Endothelial cell (in vitro differentiated cells): ENCODE measurements at places on chromosomes 16 and 17. TPM values are rescaled to one million over a fixed set of nuclear protein-coding genes. Genes with fewer than 3 reads are reported as not detected.

DNA sequence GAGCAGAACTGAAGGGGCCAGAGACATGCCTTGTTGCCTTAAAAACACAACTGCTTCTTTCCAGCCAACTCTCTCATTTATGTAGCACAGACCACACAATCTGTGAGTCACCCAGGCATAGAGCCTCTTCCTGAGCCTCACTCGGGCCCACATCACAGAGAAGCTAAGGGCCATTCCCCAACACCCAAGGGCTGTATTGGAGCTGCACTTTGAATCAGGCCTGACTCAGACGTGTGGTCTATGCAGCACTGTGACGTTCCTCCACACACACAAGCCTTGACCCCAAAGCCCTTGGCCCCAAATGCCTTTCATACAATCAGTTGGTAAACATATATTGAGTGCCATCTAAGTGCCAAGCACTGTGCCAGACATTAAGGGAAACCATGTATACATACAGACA, 308.9 kb upstream of the DYNLRB2 start:
- H3K27me3 ChIP-seq, result peaks cover 3% of the 10 kb centered on the region
- no peaks in the 10 kb centered on the region for H3K4me1 ChIP-seq
- DNase-seq, result no peak

Gene ODF4
- total RNA-seq, result not detected

Gene DRC7
- total RNA-seq, result 1.8 TPM

Gene ATAD5
- 6.3 TPM for total RNA-seq

GRCh38 chr17:35373984-35374765, 754 bp upstream of the SLFN11 start:
- no peak overlapping the region for H3K27ac ChIP-seq
- H3K36me3 ChIP-seq, result no peaks in the 10 kb centered on the region
- H3K4me1 ChIP-seq, result peaks cover 5% of the 10 kb centered on the region

DNA sequence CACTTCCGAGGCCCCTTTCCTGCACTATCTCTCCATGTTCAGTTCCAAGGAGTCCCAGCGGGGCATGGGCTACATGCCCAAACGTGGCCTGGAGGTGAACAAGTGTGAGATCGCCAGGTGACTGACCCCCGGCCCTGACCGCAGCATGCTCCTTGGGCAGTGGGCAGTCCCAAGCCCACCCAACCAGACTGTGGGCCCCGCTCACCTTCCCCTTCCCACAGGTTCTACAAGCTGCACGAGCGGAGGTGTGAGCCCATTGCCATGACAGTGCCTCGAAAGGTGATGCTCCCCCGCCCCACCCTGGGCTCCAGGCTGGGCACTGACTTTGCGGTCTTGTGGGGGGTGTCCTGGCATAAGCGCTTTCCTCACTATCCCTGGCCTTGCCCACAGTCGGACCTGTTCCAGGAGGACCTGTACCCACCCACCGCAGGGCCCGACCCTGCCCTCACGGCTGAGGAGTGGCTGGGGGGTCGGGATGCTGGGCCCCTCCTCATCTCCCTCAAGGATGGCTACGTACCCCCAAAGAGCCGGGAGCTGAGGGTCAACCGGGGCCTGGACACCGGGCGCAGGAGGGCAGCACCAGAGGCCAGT, 4.7 kb downstream of the CORO1A start:
- peak; percentile 2 for DNase-seq
- no peaks in the 10 kb centered on the region for H3K36me3 ChIP-seq
- H3K27me3 ChIP-seq, result peaks cover 5% of the 10 kb centered on the region

Gene IRX6
- 0.82 TPM for total RNA-seq

DNA sequence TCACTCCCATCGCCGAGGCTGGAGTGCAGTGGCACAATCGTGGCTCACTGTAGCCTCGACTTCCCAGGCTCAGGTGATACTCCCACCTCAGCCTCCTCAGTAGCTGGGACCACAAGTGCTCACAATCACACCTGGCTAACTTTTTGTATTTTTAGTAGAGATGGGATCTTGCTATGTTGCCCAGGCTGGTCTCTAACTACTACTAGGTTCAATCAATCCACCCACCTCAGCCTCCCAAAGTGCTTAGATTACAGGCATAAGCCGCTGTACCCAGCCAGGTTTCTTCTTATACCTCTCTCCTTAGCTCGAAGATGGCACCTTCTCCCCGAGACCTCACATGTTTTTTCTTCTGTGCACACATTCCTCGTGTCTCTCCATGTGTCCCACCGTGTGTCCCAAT, 3.0 kb downstream of the TSPAN10 start:
- no peak overlapping the region for H3K4me3 ChIP-seq
- peaks cover 10% of the 10 kb centered on the region for H3K4me1 ChIP-seq
- DNase-seq, result no peak
- peaks cover 9% of the 10 kb centered on the region for H3K36me3 ChIP-seq

Gene VMO1
- 2.9 TPM for total RNA-seq

GRCh38 chr17:12896180-12896785, 107.0 kb downstream of the ARHGAP44 start:
- H3K36me3 ChIP-seq, result peaks cover 10% of the 10 kb centered on the region
- H3K4me1 ChIP-seq, result no peaks in the 10 kb centered on the region
- no peak overlapping the region for H3K27ac ChIP-seq
- no peak overlapping the region for H3K4me3 ChIP-seq
- no peak for DNase-seq

Gene ABCA10
- total RNA-seq, result 0.90 TPM

GRCh38 chr17:76420356-76421043, 32.5 kb downstream of the UBE2O start:
- no peak overlapping the region for H3K27ac ChIP-seq
- H3K4me1 ChIP-seq, result peaks cover 43% of the 10 kb centered on the region
- H3K4me3 ChIP-seq, result peak overlapping the region; percentile 28
- peaks cover 7% of the 10 kb centered on the region for H3K27me3 ChIP-seq

Gene ABCC12
- 0.31 TPM for total RNA-seq

Gene SRL
- total RNA-seq, result 0.26 TPM

DNA sequence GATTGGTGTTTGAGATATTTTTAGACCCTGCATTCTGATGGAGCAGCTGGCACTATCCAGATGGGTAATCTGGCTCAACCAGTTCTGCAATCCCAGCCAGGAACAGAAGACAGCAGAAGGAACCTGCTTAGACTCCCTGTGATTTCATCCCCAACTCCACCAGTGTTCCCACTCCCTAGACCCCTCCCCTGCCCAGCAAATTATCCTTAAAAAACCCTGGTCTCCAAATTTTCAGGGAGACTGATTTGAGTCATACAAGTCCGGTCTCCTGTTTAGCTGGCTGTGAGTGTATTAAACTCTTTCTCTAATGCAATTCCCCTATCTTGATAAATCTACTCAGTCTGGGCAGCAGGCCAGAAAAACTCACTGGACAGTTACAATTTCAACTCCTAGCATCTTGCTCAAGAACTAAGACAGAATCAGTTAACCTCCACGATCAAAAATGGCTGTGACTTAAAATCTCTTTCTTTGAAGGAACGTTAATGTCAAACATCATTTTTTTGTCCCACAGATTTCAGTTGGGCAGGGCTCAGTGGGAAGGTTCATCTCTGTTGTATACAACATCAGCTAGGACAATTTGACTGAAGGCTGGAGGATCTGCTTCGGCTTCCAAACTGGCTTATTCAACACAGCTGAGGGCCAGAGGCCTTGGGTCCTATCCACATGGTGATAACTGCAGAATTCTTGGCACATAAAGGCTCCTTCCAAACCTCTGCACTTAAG, 4.9 kb upstream of the RBL2 start:
- H3K36me3 ChIP-seq, result peaks cover 5% of the 10 kb centered on the region
- no peak for DNase-seq
- H3K27me3 ChIP-seq, result peaks cover 8% of the 10 kb centered on the region
- no peak overlapping the region for H3K27ac ChIP-seq
- peaks cover 5% of the 10 kb centered on the region for H3K4me1 ChIP-seq
- H3K4me3 ChIP-seq, result no peak overlapping the region

DNA sequence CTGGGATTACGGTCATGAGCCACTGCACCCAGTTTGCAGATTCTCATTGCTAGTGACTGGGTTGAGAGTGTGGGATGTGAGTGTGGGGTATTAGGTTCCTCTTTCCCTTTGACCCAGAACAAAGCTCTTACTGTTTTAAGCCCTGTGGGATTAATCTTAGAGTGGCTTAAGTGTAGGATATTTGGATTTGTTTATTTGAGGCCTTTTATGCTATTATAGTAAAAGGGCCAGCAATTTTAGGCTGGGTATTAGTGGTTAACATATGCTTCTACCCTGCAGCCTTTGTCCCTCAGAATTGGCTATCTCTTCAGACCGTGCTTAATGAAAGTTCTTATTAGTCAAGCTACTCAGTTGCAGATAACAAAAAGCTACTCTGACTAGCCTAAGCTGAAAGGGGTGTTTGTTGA, 3.2 kb downstream of the SGF29 start:
- H3K4me3 ChIP-seq, result no peak overlapping the region
- peaks cover 12% of the 10 kb centered on the region for H3K4me1 ChIP-seq
- peaks cover 11% of the 10 kb centered on the region for H3K36me3 ChIP-seq
- no peak for DNase-seq
- H3K27me3 ChIP-seq, result peaks cover 1% of the 10 kb centered on the region
- no peak overlapping the region for H3K27ac ChIP-seq

- no peaks in the 10 kb centered on the region for H3K36me3 ChIP-seq
- H3K27me3 ChIP-seq, result no peaks in the 10 kb centered on the region
- no peak overlapping the region for H3K27ac ChIP-seq
- DNase-seq, result no peak
These were observed 24.3 kb upstream of the CRISPLD2 start for GRCh38 chr16:84795329-84796053.

- H3K4me3 ChIP-seq, result no peak overlapping the region
- DNase-seq, result no peak
- peaks cover 8% of the 10 kb centered on the region for H3K27me3 ChIP-seq
- peaks cover 6% of the 10 kb centered on the region for H3K36me3 ChIP-seq
- peaks cover 4% of the 10 kb centered on the region for H3K4me1 ChIP-seq
- no peak overlapping the region for H3K27ac ChIP-seq
These were observed 31.0 kb upstream of the PITPNA start for GRCh38 chr17:1593630-1593931.

DNA sequence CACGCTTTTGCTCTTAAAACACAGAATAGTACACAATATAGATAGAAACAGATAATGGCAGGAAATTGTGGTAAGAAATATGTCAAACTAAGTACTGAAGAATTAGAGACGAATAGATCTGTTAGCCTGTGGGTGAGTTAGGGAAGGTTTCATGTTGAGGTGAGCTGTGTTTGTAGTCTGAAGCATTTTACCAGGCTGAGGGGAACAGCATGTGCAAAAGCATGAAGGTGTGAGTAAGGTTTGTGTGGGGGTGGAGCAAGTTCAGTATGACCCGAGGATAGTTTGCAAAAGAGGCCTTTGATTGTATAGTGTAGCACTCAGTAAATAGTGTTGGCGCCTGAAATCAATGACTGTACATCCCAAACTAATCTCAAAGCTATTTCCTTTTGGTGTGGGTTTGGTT, 13.8 kb downstream of the IGSF6 start:
- no peak for DNase-seq
- no peaks in the 10 kb centered on the region for H3K4me1 ChIP-seq
- peaks cover 1% of the 10 kb centered on the region for H3K27me3 ChIP-seq
- no peak overlapping the region for H3K4me3 ChIP-seq
- H3K36me3 ChIP-seq, result peaks cover 19% of the 10 kb centered on the region

- peaks cover 9% of the 10 kb centered on the region for H3K27me3 ChIP-seq
- H3K27ac ChIP-seq, result no peak overlapping the region
- no peak overlapping the region for H3K4me3 ChIP-seq
- H3K36me3 ChIP-seq, result no peaks in the 10 kb centered on the region
- no peak for DNase-seq
These were observed 13.9 kb upstream of the WNT3 start for GRCh38 chr17:46832331-46832821.

- H3K4me3 ChIP-seq, result no peak overlapping the region
- H3K4me1 ChIP-seq, result peaks cover 7% of the 10 kb centered on the region
- peaks cover 7% of the 10 kb centered on the region for H3K27me3 ChIP-seq
- no peak for DNase-seq
These were observed 85.5 kb upstream of the ZNF469 start for GRCh38 chr16:88297178-88297720.

Gene ABCA6
- 0.38 TPM for total RNA-seq

Gene C1QTNF1
- total RNA-seq, result 0.26 TPM

DNA sequence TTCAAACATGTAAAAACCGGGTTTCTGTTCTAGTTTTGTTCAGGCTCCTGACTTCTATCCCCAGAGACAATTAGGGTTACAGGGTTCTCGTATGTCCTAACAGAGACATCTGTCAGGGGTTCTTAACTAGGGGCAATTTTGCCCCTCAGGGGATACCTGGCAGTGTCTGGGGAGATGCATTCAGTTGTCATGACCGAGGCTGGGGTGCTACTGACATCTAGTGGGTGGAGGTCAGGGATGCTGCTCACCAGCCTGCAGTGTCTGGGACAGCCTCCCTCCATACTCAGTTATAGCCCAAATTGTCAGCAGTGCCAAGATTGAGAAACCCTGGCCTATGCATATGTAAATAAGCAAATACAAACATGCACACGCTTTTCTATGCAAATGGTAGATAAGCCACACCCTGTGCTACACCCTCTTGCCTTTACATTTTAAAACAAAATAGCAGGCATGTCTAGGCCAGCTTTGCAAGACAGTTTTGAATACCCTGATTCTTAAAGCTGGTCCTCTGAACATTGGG, 37.4 kb downstream of the CLEC16A start:
- H3K4me1 ChIP-seq, result peaks cover 27% of the 10 kb centered on the region
- peaks cover 23% of the 10 kb centered on the region for H3K36me3 ChIP-seq
- no peak overlapping the region for H3K4me3 ChIP-seq

Gene ST6GALNAC2
- 2.2 TPM for total RNA-seq
